Gastrocnemius medialis (tissue), 4 donors: ENCODE measurements at places on chromosomes 6 and 20.

DNA sequence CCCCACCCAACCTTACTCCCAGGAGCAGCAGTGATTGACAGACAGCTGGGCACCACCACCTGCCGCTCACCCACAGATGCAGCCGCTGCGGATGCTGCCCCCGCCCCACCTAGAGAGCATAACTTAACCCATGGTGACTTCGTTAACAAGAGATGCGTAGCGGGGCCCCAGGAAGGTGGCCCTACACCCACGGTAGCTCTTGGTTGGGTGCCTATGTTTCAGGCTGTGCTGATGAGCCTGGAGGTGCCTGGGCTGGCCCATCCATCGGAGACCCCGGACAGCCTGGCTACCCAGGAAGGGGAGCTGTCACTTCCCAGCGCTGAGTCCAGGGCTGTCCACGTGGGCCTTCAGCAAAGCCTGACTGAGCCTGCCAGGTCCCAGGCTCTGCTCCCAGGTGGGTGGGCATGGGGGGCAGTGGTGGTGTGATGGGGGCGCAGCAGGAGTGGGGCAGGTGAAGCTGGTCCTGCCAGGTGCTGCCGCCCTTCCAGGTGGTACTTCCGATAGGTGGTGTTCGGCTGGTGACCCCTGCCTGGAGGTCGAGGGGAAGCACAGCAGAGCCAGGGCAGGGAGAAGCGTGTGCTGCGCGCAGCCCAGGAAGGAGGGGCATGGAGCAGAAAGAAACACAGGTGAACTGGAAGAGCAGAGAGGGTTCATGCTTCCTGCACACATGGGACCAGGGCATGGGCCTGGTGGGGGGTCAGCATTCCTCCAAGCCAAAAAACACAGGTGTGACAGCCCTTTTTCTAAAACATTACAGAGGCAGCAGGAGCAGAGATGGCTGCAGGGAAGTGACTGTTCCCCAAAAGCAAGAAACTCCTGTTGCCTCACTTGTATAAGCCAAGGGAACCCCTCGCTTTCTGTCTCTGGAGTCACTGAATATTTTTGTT lies 56.9 kb downstream of the SYNJ2 start:
- no peaks in the 10 kb centered on the region for H3K27me3 ChIP-seq
- peaks cover 29% of the 10 kb centered on the region for H3K4me1 ChIP-seq
- DNase-seq: peak; percentile 8
- no peaks in the 10 kb centered on the region for H3K36me3 ChIP-seq
- H3K4me3 ChIP-seq: no peak overlapping the region
- no peak overlapping the region for H3K27ac ChIP-seq

GRCh38 chr20:17518339-17519052 lies 12.7 kb downstream of the BFSP1 start:
- no peaks in the 10 kb centered on the region for H3K4me1 ChIP-seq
- no peak for DNase-seq
- H3K36me3 ChIP-seq: no peaks in the 10 kb centered on the region
- H3K27ac ChIP-seq: no peak overlapping the region
- no peak overlapping the region for H3K4me3 ChIP-seq

DNA sequence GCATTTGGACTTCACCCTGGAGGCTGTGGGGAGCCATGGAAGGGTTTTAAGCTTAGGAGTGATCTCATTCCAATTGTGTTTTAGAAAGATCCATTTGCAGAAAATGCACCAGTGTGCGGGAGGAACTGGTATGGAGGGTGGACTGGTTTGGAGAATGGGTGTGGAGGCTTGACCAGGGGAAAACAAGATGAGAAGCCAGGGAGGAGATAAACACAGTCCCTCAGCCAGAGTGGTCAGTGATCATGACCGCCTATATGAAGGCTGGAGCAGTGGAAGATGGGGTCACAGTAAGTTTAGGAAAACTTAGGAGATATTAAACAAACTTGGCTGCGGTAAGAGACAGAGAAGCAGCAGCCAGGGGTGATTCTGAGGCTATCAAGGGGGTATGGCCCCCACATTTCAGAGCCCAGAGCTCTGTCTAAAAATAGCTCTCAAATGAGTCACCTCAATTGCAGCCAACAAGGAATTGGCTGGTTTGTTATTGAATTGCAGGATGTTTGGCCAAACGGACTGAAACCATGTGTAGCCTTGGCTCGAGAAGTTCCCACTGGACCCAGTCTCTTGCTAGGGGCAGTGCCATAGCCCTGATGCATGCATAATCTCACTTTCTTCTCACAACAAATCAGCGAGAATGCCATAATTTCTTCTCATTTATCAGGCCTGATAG lies 159.9 kb upstream of the TOP1 start:
- H3K27ac ChIP-seq: no peak overlapping the region
- H3K4me3 ChIP-seq: no peak overlapping the region
- H3K36me3 ChIP-seq: no peaks in the 10 kb centered on the region

DNA sequence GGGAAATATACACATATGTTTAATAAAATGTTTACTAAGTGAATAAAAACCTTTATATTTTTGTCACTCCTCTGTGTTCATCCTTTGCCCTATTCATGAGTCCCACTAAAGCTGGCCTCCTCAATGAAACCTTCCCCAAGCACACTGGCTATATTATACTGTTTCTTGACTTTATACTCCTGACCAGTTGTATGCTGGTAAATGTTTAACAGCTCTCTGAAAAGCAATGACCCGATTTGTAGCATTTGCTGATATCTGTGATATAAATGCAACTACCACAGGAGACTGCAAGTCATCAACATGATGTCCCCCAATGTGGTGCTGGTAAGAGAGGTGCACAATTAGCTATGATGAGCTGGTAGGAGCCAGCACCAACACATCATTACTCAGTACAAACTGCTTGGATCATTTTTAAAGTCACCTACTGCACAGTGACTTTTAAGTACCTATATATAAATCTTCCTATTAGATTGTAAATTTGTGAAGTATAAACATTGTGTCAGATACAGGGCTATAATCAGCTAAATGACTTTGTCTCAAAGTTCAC lies 64.6 kb upstream of the MCM9 start:
- DNase-seq: no peak
- no peak overlapping the region for H3K27ac ChIP-seq
- no peaks in the 10 kb centered on the region for H3K4me1 ChIP-seq
- H3K4me3 ChIP-seq: no peak overlapping the region
- no peaks in the 10 kb centered on the region for H3K27me3 ChIP-seq

DNA sequence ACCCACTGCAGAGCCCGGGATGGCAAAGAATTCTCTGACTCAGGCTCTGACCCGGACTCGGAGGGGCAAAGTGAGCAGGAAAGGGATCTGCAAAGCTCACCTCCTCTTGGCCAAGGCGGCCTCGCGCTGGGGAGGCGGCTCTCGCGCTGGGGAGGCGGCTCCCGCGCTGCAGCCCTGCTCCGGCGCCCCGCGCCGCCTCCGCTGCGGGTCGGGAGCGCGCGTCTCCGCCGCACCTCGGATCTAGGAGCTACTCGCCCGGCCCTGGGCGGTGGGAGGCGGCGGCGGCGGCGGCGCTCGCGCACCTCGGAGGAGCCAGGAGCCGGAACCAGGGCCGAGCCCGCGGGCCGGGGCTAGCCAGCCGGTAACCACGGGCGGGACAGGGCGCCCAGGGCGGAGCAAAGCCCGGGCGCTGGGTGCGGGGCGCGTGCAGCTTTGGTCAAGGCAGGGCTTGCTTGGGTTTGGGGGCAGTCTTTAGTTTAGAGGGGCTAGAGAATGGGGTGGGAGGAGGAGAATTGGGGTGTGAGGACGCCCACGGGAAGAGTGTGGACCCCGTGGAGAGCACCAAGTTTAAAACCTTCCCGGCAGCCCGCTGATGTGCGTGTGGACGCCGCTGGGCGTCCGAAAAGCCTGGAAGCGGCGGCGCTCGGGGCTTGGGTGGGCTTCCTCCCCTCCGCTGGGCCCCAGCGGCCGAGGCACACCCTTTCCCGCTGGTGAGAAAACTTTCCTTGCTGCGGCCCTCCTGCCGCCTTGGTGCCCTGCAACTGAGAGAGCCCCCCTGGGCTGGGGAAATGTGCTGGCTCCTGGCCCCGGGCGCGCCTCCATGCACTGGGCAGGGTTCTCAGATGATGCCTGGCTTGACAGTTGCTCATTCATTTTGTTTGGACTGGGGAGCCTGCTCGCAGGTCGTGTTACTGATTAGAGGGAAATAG lies at the start of gene MRAP2:
MRAP2 (plus strand) TSS at position 250 of the 929 bp plus-strand sequence. CDS start 21,547 bp downstream, outside the sequence.
- peak within 1 kb of the TSS; percentile 57 for H3K4me3 ChIP-seq
- no peaks in the 10 kb centered on the region for H3K27me3 ChIP-seq
- H3K4me1 ChIP-seq: peaks cover 3% of the 10 kb centered on the region
- H3K27ac ChIP-seq: no peak within 1 kb of the TSS

- H3K27ac ChIP-seq: no peak overlapping the region
- H3K27me3 ChIP-seq: no peaks in the 10 kb centered on the region
- DNase-seq: no peak
- H3K36me3 ChIP-seq: no peaks in the 10 kb centered on the region
- no peaks in the 10 kb centered on the region for H3K4me1 ChIP-seq
- H3K4me3 ChIP-seq: no peak overlapping the region
These were observed 78.6 kb upstream of the SLC22A16 start for GRCh38 chr6:110554966-110555460.

DNA sequence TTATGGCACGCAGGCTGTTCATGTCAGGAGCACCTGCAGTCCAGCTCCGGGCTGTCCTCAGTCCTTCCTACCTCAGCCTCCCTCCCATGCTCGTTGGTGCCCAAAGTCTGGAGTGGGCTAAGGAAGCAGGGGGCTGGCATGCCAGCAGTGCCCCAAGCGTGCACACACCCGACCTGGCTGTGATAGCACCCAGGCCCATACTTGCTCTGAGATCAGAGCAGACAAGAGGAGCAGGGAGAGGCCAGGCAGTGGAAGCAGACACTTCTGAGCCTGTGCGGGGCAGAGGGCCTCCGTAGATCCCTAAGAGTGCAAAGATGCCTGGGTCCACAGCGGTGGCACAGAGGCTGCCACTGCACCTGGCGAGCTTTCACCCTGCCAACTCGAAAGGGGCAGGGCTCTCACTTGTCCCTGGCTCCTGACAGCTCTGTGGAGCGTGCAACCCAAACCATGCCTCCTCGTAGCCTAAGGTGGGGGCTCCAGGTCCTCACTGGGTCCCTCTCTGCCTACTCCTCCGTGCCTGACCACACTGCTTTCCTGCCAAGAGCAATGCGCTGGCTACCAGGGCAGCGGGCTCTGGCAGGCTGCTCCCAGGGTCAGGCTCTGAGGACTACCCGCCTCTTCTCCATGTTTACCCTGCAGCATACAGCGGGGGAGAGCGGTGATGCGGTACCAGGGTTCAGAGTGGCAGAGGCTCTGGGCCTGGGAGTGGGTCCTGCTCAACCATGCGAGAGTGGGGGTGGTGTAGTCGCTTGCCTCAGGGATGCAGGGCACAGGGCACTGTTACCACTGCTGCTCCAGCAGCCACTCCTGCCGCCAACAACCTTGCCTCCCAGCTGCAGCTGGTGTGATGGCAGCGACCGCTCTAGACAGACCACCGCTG lies 59.5 kb downstream of the MANEA start:
- no peaks in the 10 kb centered on the region for H3K4me1 ChIP-seq
- no peaks in the 10 kb centered on the region for H3K36me3 ChIP-seq
- H3K27me3 ChIP-seq: no peaks in the 10 kb centered on the region
- H3K27ac ChIP-seq: no peak overlapping the region
- no peak overlapping the region for H3K4me3 ChIP-seq

GRCh38 chr20:52948491-52948890 lies 23.7 kb upstream of the TSHZ2 start:
- H3K36me3 ChIP-seq: no peaks in the 10 kb centered on the region
- no peaks in the 10 kb centered on the region for H3K27me3 ChIP-seq
- H3K4me3 ChIP-seq: no peak overlapping the region

DNA sequence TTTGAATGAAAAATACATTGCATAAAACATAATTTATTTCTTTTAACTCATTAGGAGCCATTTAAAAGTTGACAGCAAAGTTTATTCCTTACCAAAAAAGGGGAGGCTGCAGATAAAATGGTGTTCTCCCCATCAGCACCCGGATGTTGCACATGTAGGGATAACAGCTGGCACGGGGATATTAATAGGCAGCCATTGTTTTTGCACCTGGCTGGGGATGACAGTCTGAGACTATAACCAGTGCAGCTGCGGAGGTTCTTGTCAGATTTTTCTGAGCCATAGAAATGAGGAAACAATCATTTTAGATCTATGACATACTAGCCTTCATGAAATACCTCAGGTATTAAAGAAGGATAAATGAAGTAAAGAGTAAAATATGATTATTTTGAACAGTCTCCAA lies 20.1 kb upstream of the HECA start:
- no peaks in the 10 kb centered on the region for H3K36me3 ChIP-seq
- no peaks in the 10 kb centered on the region for H3K27me3 ChIP-seq
- DNase-seq: no peak

DNA sequence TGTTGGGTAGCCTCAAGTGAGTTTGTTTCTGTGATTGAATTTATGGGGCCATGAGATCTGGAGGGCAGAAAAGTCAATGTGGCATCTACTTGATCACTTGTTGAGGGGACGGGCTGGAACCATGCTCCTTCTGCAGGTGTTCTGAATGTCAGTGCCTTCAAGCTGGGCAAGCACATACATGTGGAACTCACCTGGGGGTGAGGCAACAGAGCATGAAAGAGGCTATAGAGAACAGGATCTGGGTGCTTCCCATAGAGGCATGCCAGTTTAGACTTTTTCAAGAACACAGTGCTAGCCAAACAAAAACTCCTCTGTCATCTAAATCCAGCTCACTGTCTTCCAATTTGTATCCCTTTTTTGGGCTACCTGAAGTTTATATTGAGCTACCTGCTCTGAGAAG lies 77.8 kb upstream of the SLC35B3 start:
- H3K4me3 ChIP-seq: no peak overlapping the region
- no peaks in the 10 kb centered on the region for H3K27me3 ChIP-seq
- DNase-seq: no peak
- H3K36me3 ChIP-seq: no peaks in the 10 kb centered on the region

- no peaks in the 10 kb centered on the region for H3K4me1 ChIP-seq
- no peak overlapping the region for H3K4me3 ChIP-seq
- no peaks in the 10 kb centered on the region for H3K36me3 ChIP-seq
- no peak overlapping the region for H3K27ac ChIP-seq
These were observed 26.0 kb upstream of the CCDC167 start for GRCh38 chr6:37525460-37526357.

- no peak overlapping the region for H3K27ac ChIP-seq
- no peaks in the 10 kb centered on the region for H3K4me1 ChIP-seq
- no peaks in the 10 kb centered on the region for H3K36me3 ChIP-seq
- no peak overlapping the region for H3K4me3 ChIP-seq
- H3K27me3 ChIP-seq: no peaks in the 10 kb centered on the region
- no peak for DNase-seq
These were observed 367.7 kb downstream of the KIF16B start for GRCh38 chr20:16205507-16205906.

DNA sequence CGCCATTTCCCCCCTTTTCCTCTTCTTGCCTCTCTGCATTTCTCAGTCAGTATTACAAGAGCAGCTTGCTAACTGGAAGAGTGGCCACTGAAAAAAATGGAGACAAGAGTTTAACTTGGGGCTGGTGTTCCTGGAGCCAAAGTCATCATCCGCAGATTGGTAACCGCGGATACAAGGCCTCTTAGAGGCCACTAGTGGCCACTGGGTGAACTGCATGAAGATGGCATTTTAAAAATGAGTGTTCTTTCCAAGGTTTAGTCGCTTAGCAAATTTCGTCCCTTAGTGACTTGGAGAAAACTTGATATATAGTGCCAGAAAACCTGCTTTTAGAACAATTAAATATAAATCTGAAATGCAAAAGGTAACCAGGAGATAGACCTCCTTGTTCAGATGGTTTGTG lies 4.8 kb downstream of the F13A1 start:
- H3K4me1 ChIP-seq: no peaks in the 10 kb centered on the region
- no peaks in the 10 kb centered on the region for H3K36me3 ChIP-seq
- H3K4me3 ChIP-seq: no peak overlapping the region
- no peak for DNase-seq
- peaks cover 6% of the 10 kb centered on the region for H3K27me3 ChIP-seq
- H3K27ac ChIP-seq: no peak overlapping the region
